Activated CD4-positive, alpha-beta T cell treated with anti-CD3 and anti-CD28 coated beads for 36 hours (primary cell): ENCODE measurements at places on chromosomes 2 and 18. TPM values are rescaled to one million over a fixed set of nuclear protein-coding genes. Genes with fewer than 3 reads are reported as not detected.
A peak's percentile ranks its signal among the peaks of the same experiment; 100 is the strongest.

Gene LYPD1
- total RNA-seq, result not detected

Gene ALLC
- not detected for total RNA-seq

Gene FTCDNL1
- total RNA-seq, result 3.8 TPM

Gene RPRM
- not detected for total RNA-seq

GRCh38 chr2:98441706-98442450 is 2.8 kb upstream of the INPP4A start:
- DNase-seq, result no peak
- no peaks in the 10 kb centered on the region for H3K27me3 ChIP-seq
- H3K36me3 ChIP-seq, result peaks cover 6% of the 10 kb centered on the region
- peaks cover 34% of the 10 kb centered on the region for H3K4me1 ChIP-seq
- H3K27ac ChIP-seq, result no peak overlapping the region
- H3K4me3 ChIP-seq, result no peak overlapping the region

DNA sequence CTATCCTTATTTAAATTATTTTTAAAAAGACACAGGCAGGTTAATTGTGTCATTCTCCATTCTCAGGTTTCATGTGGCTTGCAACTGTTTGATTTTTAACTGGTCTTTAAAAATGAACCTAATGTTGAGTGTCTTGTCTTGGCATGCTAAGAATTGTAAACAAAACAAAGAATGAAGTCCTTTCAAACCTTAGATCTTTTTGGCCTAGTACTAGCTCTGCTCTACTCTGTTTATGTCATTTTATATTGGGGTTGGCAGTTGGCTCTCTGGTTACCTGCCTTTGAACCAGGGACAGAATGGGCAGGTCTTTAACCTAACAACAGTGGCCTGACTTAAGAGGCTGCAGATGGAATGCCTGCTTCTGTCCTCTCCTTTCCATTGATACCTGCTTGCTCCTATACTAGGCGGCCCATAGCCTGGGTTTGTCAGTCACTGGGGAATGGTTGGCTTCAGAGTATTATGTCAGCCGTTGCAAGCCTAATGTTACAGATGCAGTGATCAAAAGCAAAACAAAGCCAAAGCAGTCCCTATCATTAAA is 85.5 kb downstream of the MTA3 start:
- peaks cover 8% of the 10 kb centered on the region for H3K36me3 ChIP-seq
- H3K4me1 ChIP-seq, result peaks cover 55% of the 10 kb centered on the region
- no peak overlapping the region for H3K4me3 ChIP-seq
- no peak for DNase-seq
- H3K27ac ChIP-seq, result peak overlapping the region; percentile 43

DNA sequence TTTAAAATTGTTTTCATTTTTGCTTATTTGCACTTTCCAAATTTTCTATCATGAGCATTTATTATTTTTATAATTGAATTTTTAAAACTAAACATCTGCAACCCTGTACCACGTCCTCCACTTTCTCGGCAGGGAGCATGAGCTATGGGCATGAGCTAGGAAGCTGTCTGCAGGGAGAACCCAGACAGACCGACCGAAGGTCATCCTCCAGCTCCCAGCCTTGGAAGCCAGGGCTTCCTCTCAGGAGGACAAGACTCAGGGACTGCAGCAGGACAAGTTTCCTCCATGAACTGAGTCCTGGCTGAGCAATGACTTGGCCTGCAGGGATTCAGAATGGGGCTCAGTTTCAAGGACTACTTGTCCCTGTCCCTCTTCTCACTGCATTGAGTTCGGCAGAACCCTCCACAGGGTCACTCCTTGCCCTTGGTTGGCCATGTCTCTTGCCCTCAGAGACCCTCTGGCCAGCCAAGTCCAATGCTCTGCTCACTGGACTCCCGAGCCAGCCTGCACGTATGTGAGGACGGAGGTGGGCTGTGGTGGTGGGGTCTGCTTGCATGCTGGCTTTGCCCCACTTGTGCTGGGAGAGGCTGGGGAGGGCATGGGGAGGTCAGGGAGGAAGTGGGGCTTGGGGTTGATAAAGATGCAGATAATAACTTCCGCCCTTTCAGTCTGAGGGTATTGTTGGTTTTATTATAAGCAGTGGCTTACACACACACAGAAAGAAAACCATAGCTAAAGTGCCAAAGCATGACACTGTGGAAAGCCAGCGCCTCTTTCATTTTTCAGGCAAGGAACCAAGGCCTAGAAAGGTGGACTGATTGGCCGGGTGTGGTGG is 6.6 kb downstream of the NMUR1 start:
- DNase-seq, result no peak
- H3K27ac ChIP-seq, result no peak overlapping the region
- peaks cover 10% of the 10 kb centered on the region for H3K4me1 ChIP-seq
- H3K27me3 ChIP-seq, result peaks cover 6% of the 10 kb centered on the region

DNA sequence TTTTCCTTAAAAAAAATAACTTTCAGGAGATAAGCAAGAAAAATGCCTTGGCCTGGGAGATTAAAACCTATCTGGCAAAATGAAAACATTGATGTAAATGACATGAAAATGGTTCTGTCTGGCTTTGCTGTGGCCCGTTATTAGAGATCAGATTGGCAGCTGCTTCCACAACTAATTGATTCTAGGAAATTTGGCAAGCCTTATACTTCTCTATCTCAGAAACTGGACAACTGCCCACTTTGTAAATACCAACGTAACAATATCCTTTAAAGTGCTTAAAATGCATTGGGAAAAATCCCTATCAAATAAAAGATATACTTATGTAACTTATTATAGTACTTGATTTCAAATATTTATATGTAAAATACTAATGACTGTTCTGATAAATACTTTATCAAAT is 14.2 kb upstream of the SKA1 start:
- H3K27ac ChIP-seq, result no peak overlapping the region
- peaks cover 5% of the 10 kb centered on the region for H3K27me3 ChIP-seq
- no peak overlapping the region for H3K4me3 ChIP-seq
- no peaks in the 10 kb centered on the region for H3K36me3 ChIP-seq
- H3K4me1 ChIP-seq, result peaks cover 8% of the 10 kb centered on the region

GRCh38 chr2:193963472-193964119 is 1693.4 kb upstream of the SLC39A10 start:
- H3K4me3 ChIP-seq, result no peak overlapping the region
- H3K27ac ChIP-seq, result no peak overlapping the region
- DNase-seq, result peak; percentile 10
- no peaks in the 10 kb centered on the region for H3K27me3 ChIP-seq
- no peaks in the 10 kb centered on the region for H3K36me3 ChIP-seq
